ENCODE measurements at places on chromosomes 3 and 15. TPM values are rescaled to one million over a fixed set of nuclear protein-coding genes. Genes with fewer than 3 reads are reported as not detected.

TMC3 gene
- total RNA-seq: not detected

DNA sequence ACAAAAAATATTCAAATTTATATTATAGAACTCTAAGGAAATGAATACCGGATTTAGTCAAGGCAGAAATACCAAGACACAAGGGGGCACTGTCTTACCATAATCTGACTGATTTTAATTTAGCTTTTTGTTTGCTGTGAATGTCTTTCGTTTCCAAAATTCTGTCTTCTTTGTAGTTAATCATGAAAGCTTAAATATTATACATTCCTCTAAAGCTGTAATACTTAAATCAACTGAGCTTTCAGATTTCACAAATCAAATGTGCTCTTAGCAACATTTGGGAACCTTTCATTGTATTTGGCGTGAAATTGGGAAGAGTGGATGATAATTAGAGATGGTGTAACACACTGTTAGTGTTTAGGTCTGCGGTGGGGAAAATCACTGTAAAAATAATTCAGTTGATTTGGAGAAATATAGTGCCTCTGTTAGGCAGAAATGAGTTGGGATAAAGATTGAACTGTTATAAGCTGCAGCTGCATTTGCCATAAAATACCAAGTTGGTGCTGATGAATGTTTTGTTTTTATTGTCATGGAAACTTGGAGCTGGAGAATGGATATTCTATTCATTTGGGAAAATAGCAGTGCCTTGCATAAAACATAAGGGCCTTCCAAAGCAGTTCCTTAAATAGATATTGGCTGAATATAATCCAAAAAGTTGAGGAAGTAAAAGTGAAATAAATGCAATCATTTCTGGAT, 228.2 kb downstream of the TCF12 start:
- no peak for DNase-seq

DNA sequence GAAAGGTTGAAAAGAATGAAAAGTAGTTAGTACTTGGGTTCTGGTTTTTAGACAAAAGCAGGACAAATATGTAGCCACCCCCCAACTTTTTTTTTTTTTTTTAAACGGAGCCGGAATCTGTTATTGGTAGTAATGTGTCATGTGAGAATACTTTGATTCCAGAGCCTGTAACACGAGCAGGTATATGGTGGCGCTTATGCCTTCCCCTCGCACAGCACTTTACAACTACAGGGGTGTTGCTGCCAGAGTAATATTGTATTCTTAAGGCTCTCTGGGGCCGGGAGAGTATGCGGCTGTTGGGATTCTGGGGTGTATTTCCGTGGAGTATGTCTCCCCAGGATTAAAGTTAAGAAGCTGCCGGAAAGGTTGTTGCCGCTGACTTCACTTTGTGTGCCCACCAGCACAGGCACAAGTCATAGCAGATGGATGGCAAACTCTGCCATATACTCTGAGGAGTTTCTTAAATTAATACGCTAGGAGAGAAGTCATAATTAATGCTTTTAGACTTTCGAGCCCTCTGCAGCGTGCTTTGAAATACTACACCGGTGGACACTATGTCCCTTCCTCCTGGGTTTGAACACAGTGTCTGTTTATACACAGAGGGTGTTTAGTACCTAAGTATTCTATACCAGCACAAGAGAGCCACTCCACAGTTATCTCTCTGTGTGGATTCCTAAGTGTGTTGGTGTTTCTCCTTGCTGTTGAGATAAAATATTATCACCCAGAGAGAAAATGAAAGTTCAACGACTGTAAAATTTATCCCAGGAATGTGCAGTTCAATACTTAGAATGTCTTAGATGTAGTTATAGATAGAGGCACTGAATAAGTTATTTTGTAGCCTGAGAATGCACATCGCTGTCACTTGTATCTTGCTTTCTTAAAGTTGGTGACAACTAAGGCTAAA, 1.4 kb downstream of the MBNL1 start:
- DNase-seq: no peak

DNA sequence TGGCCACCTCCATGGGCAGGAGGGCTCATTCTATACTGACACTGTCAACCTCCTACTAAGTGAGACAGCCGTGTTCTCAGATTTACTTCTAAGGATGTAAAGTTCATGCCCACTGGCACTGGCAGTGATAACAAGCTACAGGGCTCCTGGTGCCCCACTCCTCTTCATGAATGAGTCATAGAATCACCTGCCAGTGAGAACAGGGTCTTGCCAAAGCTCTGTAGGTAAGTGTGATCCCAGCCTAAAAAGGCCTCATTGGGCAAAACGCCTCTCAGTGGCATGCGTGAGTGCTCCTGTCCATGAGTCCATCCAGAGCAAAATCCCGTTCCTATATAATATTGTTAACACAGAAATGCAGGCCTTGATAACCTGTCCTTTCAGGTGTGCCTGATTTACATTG, 17.4 kb downstream of the PXYLP1 start:
- no peak for DNase-seq

P2RY1 gene
- total RNA-seq: 4.3 TPM

- DNase-seq: no peak
Observed at GRCh38 chr3:55868347-55868746, 381.2 kb upstream of the WNT5A start.

CA12 gene
- 5.4 TPM for total RNA-seq

MORC1 gene
- not detected for total RNA-seq

- DNase-seq: peak; percentile 90
Observed at GRCh38 chr3:129305592-129306091, 27.0 kb downstream of the HMCES start.

GRCh38 chr3:194368918-194369317, 625 bp downstream of the LRRC15 start:
- no peak for DNase-seq

DNA sequence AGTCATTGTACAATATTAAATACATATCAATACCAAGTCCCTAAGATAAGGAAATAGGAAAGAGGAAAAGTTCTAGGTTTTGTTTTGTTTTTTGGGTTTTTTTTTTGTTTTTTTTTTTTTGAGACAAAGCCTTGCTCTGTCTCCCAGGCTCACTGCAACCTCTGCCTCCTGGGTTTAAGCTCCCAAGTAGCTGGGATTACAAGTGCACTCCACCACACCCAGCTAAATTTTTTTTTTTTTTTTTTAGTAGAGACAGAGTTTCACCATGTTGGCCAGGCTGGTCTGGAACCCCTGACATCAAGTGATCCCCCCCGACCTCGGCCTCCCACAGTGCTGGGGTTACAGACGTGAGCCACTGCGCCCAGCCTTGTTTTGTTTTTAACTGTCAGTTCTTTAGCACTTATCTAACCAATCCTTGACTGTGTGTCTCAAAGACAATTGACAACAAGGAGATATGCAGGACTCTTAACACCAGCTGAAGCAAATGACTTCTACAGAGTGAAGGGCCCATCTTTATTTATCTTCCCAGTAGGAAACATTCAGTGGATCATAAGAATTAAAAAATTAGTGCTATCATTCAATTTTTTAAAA, 100.0 kb upstream of the RAP2B start:
- DNase-seq: no peak

DNA sequence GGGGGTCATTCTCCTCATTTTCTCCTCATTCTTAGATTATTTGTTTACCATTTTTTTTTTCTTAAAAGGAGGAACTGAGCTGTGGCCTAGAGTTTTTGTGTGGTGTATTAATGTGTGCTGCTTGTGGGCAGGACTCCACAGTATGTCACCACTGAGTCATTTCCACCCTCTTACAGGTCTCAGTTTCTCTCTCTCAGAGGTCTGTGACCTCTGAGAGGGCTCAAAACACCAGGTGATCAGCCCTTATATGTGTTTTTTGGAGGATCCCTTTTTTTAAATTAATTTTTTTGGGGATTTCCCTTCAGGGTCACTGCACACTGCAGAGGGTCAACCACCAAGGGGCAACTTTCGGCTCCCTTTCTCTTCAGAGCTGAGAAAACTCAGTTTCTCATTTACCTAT, 166.4 kb downstream of the SUCNR1 start:
- no peak for DNase-seq

GRCh38 chr15:68646696-68647095, 67.9 kb downstream of the CORO2B start:
- no peak for DNase-seq

Data from left cardiac atrium (tissue), 4 donors.